ENCODE measurements at places on chromosomes 4 and X.

GRCh38 chr4:32396507-32397070 is 1676.4 kb downstream of the PCDH7 start:
- no peak for DNase-seq

DNA sequence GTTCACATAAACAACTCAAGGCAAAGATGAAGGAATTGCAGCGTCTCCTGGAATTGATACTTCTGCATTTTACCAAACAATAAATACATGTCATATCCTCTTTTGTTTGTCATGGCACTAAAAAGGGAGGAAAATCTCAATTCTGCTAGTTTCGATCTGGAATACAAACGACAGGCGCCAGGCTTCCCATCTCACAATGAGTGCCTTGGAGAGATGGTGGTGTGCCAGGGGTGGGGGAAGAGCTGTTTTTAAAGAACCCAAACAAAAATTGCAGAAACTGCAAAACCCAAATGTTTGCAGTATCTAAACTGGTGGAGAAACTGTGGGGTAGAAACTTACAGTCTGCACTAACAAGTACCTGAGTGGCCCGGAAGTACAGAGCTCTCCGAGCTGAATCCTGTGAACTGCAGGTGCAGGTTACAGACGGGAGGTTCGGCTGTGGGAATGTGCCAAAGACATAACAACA is 53.0 kb upstream of the KLF3 start:
- no peak for DNase-seq

GRCh38 chr4:8323947-8324555 is 54.5 kb downstream of the HTRA3 start:
- DNase-seq = no peak

DNA sequence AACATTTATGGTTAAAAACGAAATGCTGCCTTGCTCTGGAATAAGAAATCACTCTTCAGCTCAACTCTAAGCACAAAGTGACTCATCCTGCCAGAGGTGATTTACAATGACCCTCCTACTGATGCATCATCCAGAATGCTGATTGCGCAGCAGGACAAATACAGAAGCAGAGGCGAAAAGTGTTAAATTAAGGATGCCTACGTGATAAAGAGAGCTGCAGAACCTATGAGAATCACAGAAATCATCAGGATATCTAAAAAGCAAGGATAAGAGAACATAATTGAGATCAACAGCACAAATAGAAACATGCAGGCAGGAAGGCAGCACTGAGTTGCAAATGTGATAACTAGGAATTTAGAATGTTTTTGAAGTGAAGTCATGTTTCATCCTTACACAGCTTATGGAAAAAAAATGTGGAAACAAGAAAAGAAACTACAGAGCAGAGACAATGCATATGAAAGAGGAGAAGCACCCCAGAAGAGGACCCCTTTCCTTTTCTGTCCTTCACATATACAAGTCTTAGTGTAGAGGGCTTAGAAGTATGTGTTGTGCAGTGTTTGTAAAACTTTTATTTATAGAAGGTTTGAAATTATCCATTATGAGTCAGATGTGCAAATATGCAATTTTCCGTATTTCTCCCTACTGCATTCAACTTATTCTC is 188.4 kb downstream of the SLC7A11 start:
- no peak for DNase-seq

DNA sequence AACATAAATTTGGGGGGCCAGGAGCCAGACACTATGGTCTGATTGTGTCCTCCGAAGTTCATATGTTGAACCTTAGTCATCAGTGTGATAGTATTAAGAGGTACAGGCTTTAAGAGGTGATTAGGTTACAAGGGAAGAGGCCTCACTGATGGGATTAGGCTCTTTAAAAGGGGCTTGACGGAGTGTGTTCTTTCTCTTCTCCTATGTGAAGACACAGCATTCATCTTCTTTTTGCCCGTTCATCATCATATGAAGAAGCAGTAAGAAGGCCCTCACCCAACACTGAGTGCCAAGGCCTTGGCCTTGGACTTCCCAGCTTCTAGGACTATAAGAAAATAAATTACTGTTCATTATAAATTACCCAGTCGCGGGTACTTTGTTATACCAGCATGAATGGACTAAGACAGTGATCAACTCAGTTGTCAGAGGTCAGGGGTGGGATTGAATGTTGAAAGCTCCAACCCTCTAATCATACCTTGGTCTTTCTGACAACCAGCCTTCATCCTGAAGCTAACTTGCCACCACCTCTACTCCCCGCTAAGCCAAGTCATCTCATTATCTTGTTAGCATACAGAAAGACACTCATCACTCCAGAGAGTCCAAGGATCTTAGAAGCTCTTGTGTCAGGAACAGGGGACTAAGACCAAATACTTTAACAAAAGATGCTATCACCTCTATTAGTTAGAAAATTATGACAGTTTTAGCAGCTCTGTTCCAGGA is 543.4 kb upstream of the DIPK2B start:
- no peak for DNase-seq

- no peak for DNase-seq
These were observed 487.1 kb downstream of the STPG2 start for GRCh38 chr4:97656044-97656720.

- no peak for DNase-seq
These were observed 136.2 kb downstream of the CPZ start for GRCh38 chr4:8728536-8729407.

DNA sequence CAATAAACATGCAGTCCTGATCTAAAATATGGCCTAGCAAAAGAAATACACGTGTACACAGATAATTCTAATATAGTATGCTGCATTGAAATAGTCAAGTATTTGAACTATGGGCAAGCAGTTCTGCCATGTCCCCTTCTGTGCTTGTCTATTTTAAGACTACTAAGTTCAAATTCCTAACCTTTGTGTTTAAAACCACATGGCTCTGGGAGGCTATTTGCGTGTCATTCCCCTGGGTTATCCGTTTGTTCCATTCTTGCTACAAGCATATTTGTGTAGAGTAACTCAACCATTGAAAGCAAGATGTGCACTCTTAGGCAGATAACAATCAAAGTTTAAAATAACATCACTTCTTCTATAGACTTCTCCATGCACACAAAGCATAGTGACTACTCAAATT is 25.4 kb upstream of the TBC1D1 start:
- DNase-seq = no peak

DNA sequence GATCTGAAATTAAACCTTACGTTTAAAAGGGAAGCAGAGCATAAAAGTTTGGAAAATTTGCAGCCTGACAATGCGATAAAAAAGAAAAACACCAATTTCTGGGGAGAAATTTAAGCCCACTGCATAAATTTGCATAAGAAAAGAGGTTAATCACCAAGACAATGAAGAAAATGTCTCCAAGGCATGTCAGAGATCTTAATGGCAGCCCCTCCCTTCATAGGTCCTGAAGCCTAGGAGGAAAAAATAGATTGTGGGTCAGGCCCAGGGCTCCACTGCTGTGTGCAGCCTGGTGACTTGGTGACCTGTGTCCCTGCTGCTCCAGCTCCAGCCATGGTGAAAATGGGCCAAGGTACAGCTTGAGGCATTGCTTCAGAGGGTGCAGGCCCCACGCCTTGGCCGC is 264.0 kb upstream of the CT83 start:
- DNase-seq = no peak

GRCh38 chr4:152970102-152970820 is 34.1 kb downstream of the FHDC1 start:
- DNase-seq = peak; percentile 33

DNA sequence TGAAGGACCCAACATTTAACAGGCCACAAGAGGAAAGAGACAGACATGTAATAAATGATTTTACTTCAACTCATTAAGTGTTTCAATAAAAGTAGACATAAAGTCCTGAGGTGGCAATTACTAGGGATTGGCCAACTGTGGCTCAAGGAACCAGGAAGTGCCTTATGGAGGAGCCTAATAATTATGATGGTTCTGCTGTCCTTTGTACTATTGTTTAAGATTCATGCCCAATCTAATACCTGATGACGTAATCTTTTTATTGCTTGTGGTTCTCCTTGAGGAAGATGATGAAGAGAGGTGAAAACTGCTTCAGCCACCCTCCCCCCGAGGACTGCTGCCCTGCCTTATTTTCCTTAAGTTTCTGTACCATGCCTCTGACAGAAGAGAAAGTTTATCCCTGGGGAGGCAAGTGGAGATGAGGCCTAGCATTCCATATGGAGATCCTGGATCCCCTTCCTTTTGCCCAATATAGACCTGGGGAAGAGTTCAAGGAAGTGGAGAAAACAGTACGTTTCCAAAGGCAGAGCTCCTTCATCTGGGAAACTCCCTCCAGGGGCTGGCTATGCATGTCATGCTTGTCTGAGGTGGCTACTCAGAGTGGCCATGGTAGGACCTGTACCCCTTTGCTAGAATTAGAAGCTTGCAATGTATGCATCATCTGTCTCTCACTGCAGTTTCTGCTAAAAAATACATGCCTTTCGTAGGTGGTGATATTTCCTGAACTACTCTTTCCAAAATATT is 56.8 kb upstream of the FAT1 start:
- peak; percentile 72 for DNase-seq

- no peak for DNase-seq
These were observed 204.5 kb downstream of the CPE start for GRCh38 chr4:165583341-165583740.

- no peak for DNase-seq
These were observed 64.2 kb upstream of the HGFAC start for GRCh38 chr4:3377557-3377956.

- no peak for DNase-seq
These were observed 34.6 kb downstream of the LIMCH1 start for GRCh38 chr4:41572516-41572915.

- no peak for DNase-seq
These were observed 81.7 kb downstream of the SLC10A7 start for GRCh38 chr4:146439999-146440398.

GRCh38 chr4:167023364-167023925 is 210.8 kb downstream of the SPOCK3 start:
- DNase-seq = no peak

GRCh38 chr4:183147196-183147595 is 48.1 kb downstream of the WWC2 start:
- DNase-seq = no peak

DNA sequence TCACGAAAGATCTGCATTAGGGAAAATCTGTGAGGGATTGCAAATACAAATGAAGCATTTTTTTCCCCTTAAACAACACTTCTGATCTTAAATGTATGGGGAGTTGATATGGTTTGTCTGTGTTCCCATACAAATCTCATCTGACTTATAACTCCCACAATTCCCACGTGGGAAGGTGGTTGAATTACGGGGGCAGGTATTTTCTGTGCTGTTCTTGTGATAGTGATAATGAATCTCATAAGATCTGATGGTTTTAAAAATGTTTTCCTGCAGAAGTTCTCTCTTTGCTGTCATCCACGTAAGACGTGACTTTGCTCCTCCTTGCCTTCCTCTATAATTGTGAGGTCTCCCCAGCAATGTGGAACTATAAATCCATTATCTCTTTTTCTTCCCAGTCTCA is 107.4 kb upstream of the KCNIP4 start:
- DNase-seq = no peak

- DNase-seq = no peak
These were observed 237.5 kb downstream of the COL25A1 start for GRCh38 chr4:109065006-109065405.

GRCh38 chrX:627510-627981 is 3.0 kb upstream of the SHOX start:
- DNase-seq = no peak

DNA sequence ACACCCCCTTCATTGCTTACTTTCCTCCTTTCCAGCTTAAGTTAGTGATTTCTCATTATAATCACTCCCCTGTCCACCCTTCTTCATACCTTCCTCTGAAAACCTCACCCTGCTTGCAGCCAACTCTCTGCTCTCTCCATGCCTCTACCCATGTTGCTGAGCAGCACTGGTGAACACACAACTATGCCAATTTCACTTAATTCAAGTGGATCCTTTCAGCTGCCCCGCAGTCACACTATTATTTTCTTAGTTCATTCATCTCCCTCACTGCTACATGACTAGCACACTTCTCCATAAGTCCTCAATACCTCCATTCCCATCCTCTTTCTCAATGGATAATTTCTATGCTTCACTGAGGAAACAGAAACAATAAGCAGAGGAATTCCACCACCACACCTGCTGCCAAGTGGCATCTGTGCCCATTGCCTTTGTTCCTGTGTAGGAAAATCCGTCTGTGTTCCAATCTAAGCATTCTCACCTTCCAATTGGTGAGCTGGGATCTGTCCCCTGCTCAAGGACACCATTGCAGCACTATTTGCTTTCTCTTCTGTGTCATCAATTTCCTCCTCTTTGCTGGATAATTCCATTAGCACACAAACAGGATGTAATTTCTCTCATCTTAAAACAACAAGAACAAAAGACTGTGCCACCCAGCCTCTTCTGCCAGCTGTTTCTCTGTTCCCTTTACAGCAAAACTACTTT is 25.2 kb upstream of the PRSS48 start:
- DNase-seq = no peak

DNA sequence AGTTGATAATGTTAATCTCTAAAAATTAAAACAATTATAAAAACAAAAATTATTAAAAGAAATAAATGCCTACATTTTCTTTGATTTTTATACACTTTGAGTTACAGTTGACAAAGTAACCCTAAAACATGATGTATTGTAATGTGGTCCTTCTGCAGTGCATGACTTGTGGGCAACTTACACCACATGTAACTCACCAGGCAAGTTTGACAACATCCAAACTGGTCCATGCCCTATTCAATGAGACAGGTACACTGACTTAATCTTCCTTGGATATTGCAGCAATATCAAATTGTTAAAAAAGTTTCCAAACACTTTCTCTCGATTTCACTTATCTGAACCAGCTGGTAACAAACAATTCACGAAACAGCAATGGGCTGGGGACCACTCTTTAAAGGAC is 81.5 kb downstream of the FTHL17 start:
- no peak for DNase-seq

DNA sequence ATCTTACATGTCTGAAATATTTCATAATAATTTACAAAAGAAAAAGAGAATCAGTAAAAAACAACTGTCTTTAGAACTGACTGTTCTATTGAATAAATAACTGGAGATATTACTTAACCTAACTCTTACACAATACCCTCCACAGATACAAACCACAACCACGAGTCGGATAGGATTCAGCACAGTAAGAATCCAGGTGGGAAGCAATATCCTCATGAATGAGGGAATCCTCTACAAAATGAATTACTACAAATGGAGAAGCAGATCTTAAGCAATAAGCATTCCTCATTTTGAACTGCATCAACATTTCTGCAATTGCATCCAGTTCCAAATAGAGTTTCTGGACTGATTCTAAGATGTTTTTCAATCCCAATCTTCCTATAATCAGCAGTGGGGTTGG is 227.1 kb downstream of the SH2D1A start:
- no peak for DNase-seq

GRCh38 chr4:55866973-55867574 is 13.6 kb downstream of the EXOC1 start:
- peak; percentile 35 for DNase-seq

- DNase-seq = no peak
These were observed 23.4 kb upstream of the MMRN1 start for GRCh38 chr4:89871211-89871610.

DNA sequence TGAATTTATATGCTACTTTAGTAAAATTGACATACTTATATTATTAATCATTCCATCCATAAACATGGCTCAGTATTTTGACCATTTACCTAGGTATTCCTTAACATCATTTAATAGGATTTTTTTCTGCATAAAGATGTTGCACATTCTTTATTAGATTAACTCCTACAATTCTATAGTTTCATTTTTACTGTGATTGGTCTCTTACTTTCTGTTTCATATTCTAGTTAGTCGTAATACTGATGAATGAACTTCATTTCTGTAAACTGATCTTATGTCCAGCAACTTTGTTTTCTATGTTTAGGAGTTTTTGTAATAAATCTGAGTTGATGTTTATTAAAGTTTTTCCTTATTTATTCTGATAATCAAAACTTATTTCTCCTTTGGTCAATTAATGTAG is 278.2 kb upstream of the CXXC4 start:
- no peak for DNase-seq

GRCh38 chrX:119374736-119375135 is 24.4 kb upstream of the SLC25A43 start:
- no peak for DNase-seq
